Hindlimb muscle (tissue), 1 donor: ENCODE measurements at places on chromosomes 3 and 15.

GRCh38 chr3:133937756-133938601 lies 42.3 kb upstream of the RAB6B start:
- DNase-seq, result peak; percentile 66

DNA sequence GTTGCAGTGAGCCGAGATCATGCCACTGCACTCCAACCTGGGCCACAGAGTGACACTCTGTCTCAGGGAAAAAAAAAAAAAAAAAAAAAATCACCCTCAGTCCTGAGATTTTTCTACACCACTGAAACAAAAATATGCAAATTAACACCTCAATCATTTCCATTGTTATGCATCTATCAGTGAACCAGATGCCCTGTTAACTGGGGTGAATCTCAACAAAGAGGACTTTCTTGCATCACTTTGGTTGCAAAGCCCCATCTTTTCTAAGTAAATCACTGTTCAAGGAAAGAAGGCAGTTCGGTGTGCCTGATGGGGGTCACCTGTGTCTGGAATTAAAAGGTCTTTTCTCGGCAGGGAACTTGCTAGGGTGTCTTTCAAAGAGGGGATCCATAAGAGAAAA lies 421.6 kb downstream of the EPHB1 start:
- no peak for DNase-seq

DNA sequence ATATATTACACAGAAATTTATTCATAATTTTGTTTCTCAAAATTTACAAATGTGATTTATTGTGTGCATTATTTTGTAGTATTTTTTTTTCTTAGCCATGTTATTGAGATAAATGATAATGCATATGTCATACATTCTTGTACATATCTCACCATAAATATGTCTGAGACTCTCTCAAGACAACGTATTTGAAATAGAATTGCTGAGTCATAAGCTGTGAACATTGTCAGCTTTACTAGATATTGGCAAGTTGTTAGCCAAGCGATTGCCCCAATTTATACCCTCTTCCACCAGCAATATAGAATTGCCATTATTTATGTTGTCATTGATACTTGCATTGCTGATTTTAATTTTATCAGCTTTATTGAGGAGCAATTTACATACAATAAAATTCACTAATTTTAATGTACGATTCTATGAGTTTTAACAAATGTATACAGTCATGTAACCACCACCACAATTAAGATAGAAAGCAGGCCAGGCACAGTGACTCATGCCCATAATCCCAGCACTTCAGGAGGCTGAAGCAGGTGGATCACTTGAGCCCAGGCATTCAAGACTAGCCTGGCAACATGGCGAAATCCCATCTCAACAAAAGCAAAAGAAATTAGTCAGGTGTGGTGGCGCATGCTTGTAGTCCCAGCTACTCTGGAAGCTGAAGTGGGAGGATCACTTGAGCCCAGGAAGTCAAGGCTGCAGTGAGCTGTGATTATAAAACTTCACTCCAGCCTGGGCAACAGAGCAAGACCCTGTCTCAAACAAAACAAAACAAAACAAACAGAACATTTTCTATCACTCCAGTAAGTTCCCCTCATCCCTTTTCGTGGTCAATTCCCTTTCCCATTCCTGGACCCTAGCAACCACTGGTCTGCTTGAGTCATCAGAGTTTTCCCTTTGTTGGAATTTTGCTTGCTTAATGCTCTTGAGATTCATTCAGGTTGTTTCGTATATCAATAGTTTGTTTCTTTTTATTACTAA lies 373.1 kb downstream of the MFSD1 start:
- no peak for DNase-seq

DNA sequence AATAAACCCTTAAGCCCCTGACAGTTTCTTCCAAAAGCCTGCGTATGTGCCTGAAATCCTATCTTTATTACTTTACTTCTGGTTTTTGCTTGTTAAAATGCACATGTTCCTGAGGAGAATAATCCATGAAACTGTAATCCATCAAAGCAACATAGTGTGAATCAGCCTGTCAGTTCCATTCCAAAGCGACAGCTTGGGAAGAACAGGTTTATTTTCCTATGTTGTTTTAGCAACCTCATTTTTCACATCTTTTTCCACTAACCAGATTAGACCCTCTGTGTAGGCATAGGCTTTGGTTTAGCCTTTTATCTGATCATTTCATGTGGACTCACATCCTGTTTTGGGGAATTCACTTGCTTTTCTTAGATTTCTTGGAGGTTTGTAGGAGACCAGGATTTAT lies 988.0 kb downstream of the SQOR start:
- DNase-seq, result no peak

GRCh38 chr15:75182187-75183131 lies 19.2 kb upstream of the C15orf39 start:
- DNase-seq, result no peak

DNA sequence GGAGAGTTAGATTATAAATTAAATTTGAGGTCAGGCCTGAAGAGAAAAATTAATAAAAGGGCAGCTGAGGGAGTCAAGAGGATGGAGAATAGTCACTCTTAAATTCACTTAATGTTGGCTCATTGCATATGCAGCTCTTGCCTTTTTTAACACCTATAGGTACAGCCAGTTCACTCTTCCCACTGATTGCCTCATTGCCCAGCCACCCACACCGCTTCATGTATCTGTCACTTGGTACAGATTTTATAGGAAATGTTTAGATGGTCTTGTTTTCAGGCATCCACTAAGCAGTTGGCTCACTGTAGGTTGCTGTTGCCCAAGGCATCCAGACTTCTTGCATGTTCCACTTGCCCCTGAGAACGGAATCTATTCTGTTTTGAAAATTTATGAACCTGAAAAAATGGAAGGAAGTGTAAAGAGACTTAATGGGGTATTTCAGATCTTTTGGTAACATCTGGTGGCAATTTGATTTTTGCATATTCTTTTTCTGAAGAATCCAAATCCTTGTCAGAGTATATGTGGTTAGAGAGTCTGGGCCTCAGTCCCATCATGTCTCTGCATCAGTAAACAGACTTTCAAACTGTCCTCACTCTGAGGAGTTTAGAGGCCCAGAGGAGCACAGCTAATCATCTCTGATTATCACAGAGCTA lies 151.9 kb downstream of the RBPMS2 start:
- no peak for DNase-seq

- no peak for DNase-seq
Observed at GRCh38 chr3:148914936-148915690, 50.0 kb downstream of the CPA3 start.

DNA sequence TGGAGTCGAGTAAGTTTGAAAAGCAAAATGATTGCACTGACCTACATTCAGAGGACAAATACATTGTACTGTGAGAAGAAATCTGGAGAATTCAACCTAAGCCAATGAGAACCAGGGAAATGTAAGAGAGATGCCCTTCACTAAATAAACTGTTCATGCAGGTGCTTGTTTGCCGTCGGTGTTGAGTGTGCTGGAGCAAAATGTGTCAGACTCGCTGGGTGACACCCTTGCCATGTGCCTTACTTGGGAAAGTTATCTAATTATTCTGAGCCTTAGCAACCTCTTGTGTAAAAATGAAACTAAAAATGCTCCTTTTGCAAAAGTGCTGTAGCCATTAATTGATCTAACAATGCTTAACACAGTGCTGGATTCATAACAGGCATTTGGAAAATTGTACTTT lies 140.4 kb downstream of the GABRB3 start:
- DNase-seq, result no peak

- DNase-seq, result no peak
Observed at GRCh38 chr3:21898316-21898715, 147.3 kb upstream of the ZNF385D start.

GRCh38 chr3:148319960-148320359 lies 377.7 kb upstream of the AGTR1 start:
- DNase-seq, result no peak

DNA sequence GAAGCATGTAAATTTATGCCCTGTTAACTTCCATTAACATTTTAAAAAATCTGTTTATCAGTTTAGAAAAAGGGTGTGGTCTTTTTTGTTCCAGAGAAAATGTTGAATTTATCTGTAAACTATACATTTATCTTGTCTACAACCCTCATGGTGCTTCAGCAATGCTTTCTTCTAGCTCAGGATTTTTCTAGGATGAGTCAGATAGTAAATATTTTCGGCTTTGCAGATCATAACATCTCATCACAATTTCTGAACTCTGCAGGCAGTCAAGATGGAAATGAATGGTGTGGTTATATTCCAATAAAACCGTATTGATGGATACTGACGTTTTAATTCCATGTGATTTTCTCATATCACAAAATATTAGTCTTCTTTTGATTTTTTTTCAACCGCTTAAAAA lies 70.5 kb upstream of the FOXB1 start:
- no peak for DNase-seq

DNA sequence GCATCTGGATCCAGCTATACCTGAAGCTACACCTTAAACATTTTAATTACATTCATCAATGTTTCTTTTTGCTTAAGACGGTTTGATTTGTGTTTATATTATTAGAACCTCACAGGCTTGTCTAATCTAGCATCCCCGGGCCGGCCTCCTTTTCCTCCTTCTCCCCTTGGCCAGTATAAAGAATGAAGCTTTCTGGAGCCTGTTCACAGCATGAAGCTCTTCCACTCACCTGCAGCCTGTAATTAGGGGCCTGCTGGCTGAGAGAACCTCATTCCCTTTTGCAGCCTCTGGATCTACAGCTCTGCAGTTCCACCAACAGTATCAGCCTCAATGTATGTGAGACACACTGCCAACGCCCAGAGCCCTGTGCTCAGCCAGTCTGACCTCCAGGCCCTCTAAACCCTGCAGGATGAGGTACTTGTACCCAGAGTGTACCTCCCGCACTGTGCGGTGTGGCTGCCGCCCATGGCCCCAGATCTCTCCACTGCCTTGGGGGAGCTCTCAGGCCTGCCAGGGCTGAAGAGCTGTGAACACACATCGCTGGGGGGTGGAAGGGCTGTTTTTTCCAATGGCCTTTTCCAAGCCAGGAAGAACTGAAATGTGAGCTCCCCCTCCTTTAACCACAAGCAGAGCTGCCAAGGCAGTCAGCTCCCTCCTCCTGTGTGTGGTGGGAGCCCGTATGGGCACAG lies 114.7 kb upstream of the ALDH1A3 start:
- peak; percentile 78 for DNase-seq

DNA sequence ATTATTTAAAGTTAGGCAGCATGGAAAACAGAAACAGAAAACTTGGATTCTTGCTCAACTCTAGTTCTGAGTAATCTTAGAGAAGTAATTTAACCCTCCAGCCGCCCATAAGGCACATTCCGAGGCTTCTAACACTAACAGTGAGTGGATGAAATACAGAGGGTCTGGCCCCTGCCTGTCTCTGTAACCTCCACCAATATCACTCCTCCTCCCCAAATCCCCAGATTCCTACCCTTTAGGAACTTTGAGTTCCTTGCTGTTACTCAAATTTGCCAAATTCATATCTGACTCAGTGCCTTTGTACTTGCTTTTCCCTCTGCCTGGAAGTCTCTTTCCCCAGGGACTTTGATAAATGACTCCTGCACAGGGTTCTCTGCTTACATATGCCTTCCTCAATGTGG lies 112.5 kb upstream of the TGFBR2 start:
- no peak for DNase-seq

- peak; percentile 66 for DNase-seq
Observed at GRCh38 chr3:9864200-9864927, 15.7 kb downstream of the CIDEC start.

- DNase-seq, result no peak
Observed at GRCh38 chr3:57826952-57827723, 71.0 kb downstream of the SLMAP start.
